Ovary (tissue), 10 donors: ENCODE measurements at places on chromosomes 7 and 10. TPM values are rescaled to one million over a fixed set of nuclear protein-coding genes. Genes with fewer than 3 reads are reported as not detected.

DNA sequence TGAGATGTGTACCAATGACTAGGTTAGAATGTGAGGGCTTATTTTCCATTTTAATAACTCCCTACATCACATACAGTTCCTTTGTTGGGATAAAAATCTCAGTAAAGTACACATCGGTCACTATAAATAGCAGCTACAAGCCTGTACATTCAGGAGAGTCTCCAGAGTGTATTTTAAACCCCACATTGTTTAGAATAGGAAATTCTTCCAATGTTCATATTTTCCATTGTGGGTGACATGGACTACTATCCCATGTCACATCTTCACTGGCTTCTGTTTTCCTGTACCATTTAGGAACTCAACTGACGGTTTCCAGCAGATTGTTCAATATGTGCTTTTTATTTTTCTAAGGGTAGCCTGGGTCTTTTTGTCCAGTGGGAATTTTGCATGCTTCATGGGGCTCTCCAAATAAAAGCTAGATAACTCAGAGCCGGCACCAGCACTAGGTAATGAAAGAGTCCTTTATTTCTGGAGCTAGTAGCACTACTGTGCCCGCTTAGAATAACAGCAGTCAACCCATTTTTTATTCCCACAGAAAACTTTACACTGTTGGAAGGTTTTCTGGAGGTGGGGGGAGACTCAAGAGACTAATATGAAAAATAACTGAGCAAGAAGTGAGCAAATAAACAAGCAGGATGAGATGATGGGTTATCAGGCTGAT, 100.5 kb downstream of the CALD1 start:
- DNase-seq = no peak

DNA sequence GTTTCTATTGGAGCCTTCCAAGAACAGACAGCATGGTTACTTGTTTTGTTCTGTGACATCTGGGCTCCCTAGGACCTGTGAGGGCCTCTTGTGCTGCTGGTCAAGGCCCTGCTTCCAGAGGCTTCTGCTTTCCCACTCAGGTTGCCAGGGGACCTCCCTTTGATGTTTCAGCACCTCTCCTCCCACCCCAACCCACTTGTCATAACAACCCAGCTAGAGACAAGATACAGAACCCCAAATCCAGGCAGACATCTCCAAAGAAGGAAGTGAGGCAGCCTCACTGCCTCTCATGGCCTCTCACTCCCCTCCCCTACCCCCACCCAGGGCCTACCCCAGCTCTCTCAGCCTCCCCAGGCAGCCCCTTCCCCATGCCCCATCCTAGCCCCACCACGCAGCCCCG, 11.3 kb downstream of the NFKB2 start:
- DNase-seq = no peak

COMMD3 gene
- 42.3 TPM for total RNA-seq

DNA sequence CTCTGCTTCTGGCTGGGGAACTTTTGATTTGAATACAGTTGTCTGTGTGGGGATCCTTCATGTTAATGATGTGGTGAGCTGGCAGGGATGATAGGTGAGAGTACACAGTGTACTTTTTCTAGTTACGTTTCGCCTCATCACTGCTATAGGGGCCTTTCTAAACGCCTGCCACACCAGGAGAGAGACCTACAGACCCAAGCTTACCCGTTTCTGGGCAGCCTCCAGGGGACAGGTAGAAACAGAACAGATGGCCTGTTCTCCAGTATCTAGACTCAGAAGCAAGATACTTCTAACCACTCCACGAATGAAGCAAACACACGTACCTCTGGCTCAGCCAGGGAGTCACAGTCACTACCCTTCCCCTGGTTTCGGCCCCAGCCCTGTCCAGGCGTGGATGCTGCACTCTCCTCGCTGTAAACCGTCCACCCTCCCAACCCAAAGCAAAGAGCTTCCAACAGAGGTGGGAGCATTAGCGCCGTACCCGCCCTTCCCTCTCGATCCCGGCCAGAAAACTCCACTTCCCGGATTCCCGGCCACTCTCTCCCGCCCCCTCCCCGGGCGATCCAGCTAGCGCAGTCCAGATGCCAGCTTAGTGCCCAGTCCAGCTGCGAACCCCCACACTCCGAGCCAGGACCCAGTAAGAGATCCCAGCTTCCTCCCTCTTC, 1.2 kb downstream of the CCDC6 start:
- DNase-seq = peak; percentile 61

GRCh38 chr7:135181261-135181928, 10.9 kb upstream of the CYREN start:
- no peak for DNase-seq

GRCh38 chr10:104301907-104302690, 33.1 kb downstream of the GSTO2 start:
- DNase-seq = no peak

DNA sequence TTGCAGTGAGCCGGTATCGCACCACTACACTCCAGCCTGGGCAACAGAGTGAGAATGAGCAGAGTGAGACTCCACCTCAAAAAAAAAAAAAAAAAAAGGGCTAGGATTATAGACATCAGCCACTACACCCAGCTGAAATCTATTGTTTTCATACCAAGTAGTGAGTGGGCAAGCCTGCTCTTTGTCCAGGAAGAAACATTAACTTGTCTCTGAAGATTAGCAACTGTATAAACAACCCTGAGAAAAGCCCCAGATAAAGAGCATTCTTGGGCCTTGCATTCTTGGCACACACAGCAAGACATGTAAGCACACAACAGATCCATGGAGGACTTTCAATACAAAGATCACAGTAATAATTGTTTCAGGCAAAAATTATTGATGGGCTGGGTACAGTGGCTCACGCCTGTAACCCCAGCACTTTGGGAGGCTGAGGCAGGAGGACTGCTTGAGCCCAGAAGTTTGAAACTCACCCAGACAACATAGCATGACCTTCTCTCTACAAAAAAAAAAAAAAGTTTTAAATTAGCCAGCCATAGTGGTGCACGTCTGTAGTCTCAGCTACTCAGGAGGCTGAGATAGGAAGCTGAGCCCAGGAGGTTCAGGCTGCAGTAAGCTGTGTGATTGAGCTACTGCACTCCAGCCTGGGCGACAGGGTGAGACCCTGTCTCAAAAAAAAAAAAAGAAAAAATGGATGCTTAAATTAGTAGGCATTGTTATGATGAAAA, 4.4 kb downstream of the PSPH start:
- no peak for DNase-seq

GRCh38 chr10:124743191-124744101, 732 bp downstream of the FAM53B start:
- peak; percentile 58 for DNase-seq

DNA sequence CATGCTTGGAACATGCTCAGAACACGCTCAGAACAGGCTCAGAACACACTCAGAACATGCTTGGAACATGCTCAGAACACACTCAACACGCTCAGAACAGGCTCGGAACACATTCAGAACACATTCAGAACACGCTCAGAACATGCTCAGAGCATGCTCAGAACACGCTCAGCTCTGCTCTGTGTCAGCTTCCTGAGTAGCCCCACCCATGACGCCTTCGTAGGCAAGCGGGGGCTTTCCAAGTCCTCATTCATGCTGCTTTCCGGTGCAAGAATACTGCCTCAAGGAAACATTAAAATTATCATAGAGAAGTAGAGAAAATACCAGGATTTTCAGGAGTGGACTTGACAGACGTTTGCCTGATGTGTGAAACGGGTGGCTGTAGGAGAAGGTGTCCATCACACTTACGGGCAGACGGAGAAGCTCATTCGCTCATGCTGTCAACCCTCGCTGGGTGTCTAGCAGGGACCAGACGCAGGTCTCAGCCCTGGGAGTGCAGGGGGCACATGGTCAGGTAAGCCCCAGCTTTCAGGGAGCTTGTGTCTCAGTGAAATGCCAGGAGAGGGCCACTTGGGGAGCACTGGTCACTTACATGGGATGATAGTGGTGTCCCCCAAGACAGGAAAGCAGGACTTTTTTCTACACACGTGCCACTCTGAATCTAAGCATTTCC, 24.7 kb downstream of the EN2 start:
- DNase-seq = no peak

DNA sequence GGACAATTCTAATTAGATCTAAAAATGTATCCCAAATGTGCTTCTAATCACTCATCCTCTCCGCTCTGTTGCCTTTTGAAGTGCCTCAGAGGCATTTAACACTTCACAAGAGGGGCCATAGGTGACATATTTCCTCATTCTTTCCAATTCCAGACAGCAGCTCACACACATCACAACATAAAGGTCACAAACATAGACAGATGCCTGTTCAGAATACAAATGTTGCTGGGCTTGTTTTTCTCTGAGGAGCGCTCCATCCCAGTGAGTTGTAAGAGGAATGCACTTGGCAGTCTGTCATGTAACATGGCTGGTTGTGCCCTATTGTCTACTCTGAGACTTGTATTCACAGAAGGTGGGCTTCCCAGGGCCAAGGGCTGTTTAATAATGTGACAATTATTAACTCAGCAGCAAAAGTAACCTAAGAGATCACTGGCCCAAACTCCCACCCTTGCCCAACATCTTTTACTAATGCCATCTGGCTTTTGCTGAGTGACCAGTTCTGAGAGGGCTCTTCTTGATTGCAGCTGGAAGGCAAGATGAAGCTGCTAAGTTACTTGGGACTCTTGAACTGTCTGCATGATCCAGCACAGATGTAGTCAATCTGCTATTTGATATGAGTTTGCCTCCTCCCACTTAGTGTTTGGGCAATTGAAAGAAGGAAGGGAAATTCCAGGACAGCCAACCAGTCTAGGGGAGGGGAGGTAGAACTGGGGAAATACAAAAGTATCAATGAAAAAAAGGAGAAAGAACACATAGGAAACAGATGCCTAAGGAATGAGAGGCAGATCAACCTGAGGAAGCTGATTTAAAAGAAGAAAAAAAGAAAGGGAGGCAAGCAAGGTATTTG, 13.6 kb downstream of the PON2 start:
- DNase-seq = no peak

- DNase-seq = no peak
Measured at GRCh38 chr7:140212100-140212881, 35.5 kb upstream of the KDM7A start.

- no peak for DNase-seq
Measured at GRCh38 chr7:150738092-150738491, 874 bp downstream of the GIMAP5 start.

- DNase-seq = no peak
Measured at GRCh38 chr10:97821308-97822038, 28.2 kb upstream of the GOLGA7B start.
